ENCODE measurements at places on chromosomes 7 and 10.
A peak's percentile ranks its signal among the peaks of the same experiment; 100 is the strongest.

DNA sequence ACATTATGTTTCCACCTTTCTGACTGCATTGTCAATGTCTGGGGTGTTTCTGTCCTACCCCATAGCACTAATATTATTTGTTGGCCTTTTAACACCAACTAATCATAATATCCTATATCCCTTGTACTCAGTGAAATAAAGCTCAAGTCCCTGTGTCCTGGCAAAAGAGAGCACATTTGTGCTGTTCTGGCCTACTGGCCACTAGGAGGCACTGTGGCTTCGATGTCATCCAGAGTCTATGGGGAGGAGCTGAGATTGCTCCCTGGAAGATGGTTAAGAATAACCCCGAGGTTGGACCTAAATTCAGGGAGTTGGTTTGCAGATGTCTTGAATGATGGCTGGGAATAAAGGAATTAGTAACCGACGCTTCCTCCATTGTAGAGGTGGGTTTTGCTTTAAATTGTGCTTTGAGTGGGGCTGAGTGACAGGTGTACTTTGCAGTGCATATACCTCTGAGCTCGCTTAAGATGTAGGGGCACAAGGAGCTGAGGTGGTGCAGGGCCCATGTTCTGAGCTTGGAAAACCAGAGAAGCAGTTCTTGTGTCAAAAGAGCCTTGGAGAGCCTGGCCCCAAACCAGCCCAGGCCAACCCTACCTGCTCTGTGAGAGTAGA is 191.2 kb upstream of the PRSS1 start:
- DNase-seq = peak; percentile 58

DNA sequence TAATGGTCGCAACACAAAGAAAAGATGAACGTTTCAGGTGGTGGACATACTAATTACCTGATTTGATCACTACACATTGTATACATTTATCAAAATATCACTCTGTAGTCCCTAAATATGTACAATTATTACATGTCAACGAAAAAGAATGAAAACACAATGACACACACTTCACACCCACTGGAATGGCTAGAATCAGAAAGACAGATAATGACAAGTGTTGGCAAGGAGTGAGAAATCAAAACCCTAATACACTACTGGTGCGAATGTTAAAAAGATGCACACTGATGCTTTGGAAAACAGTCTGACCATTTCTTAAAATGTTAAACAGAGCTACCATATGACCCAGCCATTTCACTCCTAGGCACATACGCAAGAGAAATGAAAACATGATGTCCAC is 2.3 kb downstream of the COA1 start:
- DNase-seq = no peak

- DNase-seq = no peak
Observed at GRCh38 chr10:131085091-131085860, 226.2 kb downstream of the TCERG1L start.

DNA sequence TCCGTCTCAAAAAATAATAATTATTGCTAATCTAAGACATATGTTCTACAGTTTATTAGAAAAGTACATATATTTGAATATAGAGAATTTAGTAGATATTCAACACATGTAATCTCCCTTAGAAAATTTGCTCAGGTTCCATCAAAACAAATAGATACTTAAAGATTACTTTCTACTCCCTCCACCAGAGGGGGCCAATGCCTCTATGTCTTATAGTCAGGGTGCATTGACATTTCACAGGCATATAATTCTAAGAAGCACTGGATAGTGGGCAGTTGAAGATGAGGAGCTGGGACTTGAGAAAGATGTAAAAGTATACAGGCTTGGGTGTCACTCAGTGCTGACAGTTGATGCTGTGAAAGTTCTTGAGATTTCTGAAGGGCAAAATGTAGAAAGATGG is 301.6 kb upstream of the HPS1 start:
- no peak for DNase-seq

DNA sequence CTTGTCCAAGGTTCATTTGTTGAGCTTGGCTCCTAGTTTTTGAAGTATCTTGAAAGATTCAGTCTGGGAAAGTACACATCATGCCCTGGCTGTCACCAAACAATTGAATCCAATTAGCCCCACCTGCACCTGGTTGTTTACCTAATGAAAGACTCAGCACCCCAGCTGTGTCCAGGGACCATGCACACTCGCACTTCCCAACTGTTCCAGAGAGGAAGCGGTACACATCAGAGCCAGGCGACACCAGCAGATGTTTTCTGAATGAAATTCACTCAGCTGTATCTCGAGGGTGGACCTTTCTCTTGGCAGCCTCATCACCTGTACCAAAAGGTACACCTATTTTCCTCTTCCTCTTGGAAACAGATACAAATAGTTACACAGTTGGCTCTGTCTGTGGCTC is 216.4 kb upstream of the LRGUK start:
- no peak for DNase-seq

GRCh38 chr10:48526846-48527505 is 77.9 kb downstream of the ARHGAP22 start:
- DNase-seq = no peak

GRCh38 chr10:118586911-118587310 is 8.5 kb downstream of the PRLHR start:
- DNase-seq = no peak

DNA sequence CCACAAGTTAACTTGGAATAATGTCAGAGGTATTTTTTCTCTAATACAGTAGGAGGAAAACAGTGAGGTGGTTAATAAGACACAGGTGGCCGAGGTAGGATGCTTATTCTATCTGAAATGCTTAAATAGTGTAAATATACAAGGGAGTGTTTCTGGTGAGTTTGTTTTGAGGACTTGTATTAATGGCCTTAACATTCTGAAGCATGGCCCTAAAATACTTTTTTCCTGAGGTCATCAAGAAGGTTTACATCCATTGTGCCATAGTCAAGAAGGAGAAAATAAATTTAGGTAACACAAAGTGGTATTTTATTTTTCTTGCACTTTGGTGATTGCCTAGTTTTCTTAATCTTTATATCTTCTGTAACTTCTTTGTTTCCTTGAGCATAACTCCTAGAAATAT is 18.8 kb downstream of the GNAI1 start:
- no peak for DNase-seq

GRCh38 chr7:130009848-130010688 is 41.1 kb downstream of the ZC3HC1 start:
- DNase-seq = peak; percentile 21

- DNase-seq = no peak
Observed at GRCh38 chr7:102913826-102914225, 1.0 kb downstream of the LRRC17 start.

DNA sequence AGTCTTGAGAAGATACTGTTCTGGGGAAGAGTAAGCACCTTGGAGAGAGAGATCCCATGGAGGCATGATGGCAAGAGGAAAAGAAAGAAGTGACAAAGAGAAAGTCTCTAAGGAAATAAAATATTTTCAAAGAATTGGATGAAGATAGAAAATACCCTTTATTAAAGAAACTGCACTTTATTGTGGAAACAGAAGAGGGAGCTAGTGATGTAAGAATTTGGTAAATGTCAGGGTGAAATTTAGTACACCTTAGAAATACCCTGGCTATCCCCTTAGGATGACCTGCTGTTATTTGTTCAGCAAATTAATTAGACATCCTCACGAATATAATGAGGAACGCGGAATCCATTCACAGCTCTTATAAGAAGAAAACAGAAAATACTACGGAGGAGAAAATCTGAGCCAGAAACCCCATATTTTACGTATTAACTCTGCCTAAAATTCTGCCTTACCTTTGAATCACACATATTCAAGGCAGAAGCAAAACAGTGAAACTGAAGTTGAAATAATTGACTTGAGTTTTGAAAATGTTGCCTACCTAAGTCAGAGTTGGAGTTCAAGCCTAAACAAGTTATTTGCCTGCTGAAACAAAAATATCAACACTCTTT is 90.7 kb downstream of the TFPI2 start:
- DNase-seq = no peak

GRCh38 chr7:148986742-148987009 is 41.6 kb downstream of the PDIA4 start:
- no peak for DNase-seq

GRCh38 chr10:15237351-15237750 is 68.9 kb upstream of the NMT2 start:
- DNase-seq = no peak

DNA sequence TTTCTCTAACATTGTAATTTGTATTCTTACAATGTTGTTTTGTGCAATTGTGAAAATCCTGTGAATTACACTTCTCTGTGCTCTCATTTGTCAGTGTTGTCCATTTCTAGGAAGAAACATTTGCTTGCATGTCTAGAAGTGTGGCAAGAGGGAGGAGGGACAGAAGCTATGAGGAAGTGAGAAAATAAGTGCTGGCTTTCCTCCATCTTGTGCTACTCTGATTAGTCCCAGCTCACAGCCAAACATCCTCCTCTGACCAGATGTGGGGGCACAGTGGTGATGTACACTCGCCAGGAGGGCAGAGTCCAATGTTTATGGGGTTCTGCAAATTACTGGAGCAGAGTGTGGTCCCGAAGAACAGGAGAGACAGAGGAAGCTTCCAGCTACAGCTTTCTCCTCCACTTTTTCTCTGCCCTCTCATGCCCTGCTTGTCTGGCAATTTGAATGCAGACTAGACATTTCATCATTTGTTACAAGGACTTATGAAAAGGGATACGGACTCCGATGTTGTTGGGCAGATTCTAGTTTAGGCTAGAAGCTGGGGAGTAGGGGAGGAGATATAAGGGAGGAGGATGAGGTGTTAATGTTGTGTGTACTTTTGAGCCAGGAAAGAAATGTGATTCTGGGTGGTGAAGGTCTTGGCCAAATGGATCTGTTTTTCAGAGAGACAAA is 131.0 kb upstream of the C1GALT1 start:
- DNase-seq = no peak

- DNase-seq = no peak
Observed at GRCh38 chr10:87960230-87960629, 96.8 kb downstream of the PTEN start.

- no peak for DNase-seq
Observed at GRCh38 chr7:29833929-29834328, 27.6 kb downstream of the WIPF3 start.

GRCh38 chr7:55070854-55071253 is 52.0 kb downstream of the EGFR start:
- DNase-seq = no peak

- DNase-seq = no peak
Observed at GRCh38 chr7:75762350-75762917, 9.6 kb downstream of the CCL26 start.

DNA sequence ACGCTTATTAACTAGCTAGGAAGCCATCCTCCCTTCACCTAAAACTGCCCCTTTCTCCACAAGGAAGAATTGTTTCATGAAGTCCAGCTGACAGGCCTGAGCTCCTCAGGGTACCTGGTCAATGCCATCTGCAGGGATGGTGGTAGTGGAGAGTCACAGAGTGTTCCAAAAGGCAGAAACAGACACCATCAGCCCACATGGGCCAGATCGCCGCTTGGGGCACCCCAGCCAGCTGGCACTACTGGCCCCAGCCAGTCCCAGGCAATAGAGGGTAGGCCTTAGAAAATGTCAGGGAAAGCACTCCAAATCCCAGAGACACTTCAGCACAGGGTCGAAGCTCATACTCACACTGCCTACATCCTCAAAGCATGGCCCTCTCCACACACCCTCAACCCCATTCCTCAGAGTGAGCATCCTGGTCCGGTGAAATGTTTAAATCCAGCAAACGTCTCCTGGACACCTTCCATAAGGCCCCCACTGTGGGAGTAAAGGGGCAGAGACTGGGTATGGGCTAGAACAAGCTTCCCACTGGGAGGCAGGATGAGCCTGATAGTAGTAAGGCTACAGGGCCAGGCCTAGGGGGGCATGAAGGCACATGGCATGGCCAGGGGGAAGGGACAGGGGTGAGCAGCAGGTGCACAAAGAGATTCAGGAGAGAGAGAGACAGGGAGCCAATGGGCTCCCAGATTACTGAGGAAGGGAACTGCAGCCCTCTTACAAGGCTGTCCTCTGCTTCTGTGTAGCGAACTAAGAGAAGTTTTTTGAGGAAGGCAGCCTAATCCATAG is 1.9 kb downstream of the LRRC20 start:
- no peak for DNase-seq

GRCh38 chr7:98753989-98754479 is 115.8 kb downstream of the TMEM130 start:
- no peak for DNase-seq

GRCh38 chr7:55521917-55522902 is 50.1 kb downstream of the VOPP1 start:
- DNase-seq = no peak

GRCh38 chr7:47602272-47603004 is 20.5 kb upstream of the TNS3 start:
- no peak for DNase-seq

- DNase-seq = no peak
Observed at GRCh38 chr10:57482259-57482658, 785.4 kb downstream of the IPMK start.

DNA sequence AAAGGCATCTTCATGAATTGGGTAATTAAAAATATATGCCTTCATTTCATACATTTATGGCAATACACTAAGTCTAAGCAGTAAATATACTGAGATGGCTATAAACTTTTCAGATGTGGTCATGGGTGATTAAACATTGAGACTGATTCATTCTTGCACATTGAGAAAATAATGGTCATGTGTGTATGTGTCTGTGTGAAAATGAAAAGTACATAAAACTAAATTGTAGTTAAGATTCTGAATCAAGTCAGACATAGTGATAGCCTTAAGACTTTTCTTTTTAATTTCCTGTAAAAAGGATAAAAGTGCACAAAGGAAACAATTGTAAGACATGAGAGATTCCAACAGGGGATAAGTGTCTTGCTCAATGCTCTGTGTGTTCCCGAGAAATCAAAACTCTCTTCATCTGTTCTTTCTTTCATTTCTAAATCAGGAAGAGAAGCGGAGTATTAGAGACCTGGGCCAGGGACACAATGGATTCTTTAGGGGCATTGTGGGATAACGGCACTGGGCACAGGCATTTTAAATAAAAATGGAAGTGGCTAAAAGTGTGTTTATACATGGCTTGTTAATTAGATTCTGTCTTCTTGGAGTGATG is 69.8 kb upstream of the AGR3 start:
- DNase-seq = no peak

GRCh38 chr10:62993121-62993520 is 140.0 kb upstream of the NRBF2 start:
- no peak for DNase-seq

- no peak for DNase-seq
Observed at GRCh38 chr10:49243139-49243538, 54.9 kb upstream of the TMEM273 start.

GRCh38 chr10:132606536-132607316 is 69.1 kb downstream of the INPP5A start:
- no peak for DNase-seq

GRCh38 chr7:150831851-150832250 is 20.5 kb upstream of the AOC1 start:
- no peak for DNase-seq

DNA sequence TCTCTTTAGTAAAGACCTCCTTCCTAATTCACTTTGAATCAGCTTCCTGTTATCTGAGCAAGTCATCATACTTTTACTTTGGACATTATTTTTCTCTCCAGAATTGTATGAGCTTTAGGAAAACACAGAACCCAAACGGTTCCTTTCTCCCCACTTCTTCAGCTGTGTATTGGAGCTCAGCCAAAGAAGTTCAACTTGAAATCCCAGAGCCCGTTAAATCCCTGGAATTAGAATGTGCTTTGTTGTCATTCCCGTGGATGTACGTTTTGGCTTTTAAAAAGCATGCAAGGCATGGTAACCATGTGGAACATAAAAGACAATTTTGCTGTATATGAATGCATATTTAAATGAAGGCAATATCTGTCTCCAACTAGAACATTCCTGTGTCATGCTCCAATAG is 46.6 kb downstream of the AGMO start:
- no peak for DNase-seq

GRCh38 chr7:127884066-127884559 is 147.1 kb downstream of the LRRC4 start:
- no peak for DNase-seq

Measured in activated CD4-positive, alpha-beta memory T cell treated with anti-CD3 and anti-CD28 coated beads, Interleukin-2, amount 10 ng/mL, durations not matched to agents 7 days and 5 days (primary cell).